ENCODE measurements at places on chromosomes 7 and 10.

GRCh38 chr7:94170836-94171235, 166.7 kb upstream of the BET1 start:
- DNase-seq: no peak

GRCh38 chr7:40709062-40709964, 574.5 kb downstream of the SUGCT start:
- no peak for DNase-seq

GRCh38 chr7:149854611-149855360, 16.6 kb downstream of the ZNF862 start:
- peak; percentile 50 for DNase-seq

DNA sequence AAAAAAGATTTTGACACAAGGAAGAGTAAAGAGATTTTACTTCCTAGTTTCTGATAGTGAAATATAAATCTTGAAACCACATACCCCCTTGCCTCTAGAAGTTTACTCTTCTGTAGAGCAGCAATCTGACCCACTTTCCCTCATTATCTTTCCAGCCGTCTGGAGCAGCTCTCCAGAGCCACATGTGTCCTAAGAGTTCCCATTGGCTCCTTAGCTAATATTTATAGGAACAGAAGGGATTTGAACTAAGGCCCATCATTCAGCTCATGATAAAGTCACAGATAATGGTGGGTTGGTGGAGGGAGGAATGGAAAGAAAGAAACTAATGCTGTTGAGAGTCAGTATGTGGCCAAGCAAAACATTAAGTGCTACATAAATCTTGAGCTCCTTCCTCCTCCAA, 121.8 kb downstream of the INHBA start:
- DNase-seq: peak; percentile 22

- no peak for DNase-seq
Observed at GRCh38 chr7:30647589-30648364, 34.5 kb downstream of the CRHR2 start.

DNA sequence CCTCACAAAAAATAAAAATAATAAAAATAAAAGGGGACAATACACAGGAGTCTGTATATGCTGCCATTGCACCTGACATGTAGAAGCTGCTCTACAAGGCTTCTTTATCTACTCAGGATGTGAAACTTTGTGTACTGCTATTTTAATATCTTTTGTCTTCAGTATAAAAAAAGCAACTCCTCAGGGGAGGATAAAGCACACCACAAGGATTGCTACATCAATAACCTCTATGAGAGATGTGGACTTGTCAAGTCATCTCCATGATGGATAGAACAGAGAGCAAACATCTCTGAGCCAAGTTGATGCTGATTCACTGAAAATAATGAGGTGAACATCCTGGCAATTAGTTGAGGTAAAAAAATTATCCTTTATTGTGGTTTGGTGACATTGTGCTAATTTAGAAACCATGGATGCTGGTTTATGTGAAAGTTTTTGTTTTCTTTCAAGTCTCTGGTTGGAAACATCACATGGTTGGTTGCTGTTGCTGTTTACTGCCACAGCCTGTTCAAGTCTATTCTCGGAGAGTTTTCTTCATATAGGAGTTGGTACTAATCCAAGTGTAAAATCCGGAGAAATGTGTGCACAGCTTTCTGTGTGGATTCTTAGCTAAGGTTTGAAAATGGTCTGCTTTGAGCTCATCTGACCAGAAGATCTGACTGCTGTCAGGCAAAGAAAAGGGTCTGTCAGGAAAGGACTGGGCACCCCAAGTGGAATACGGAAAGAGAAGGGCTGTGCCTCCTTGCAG, 1.5 kb upstream of the HECW1 start:
- DNase-seq: peak; percentile 61

DNA sequence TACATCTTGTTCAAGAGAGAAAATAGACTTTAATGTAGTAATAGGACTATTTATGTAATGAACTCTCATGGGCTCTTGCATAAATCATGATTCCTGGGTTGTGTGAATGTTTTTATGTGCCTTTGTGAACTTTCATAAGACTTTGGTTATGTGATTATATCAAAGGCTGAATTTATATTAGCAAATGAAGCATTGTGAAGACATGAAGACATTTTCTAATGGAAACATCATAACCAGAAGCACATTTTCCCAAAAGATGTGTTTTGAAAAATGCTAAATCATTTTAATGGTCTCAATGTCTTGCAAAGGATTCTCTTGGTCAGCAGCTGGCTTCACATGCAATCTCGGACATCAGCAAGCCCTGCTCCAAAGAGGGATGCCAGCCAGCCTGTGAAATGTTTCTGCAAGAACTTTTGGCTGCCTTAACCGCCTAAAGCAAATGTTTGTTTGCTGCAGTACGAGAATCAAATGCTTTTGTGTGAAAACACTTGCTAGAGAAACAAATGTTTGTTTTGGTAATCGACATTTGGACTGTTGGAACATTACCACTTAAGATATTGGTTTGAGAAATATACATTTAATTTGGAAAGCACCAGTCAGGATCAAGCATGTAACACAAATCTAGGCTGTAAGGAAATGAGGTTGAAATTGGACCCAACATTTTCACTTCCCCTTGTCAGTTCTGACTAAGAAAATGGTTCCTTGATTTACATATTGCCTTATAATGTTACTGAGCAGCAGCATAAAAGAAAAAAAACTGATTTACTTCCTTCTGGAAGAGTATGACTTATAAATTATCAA, 102.1 kb downstream of the RTKN2 start:
- DNase-seq: peak; percentile 80

- no peak for DNase-seq
Observed at GRCh38 chr10:110147961-110148360, 59.4 kb upstream of the MXI1 start.

- no peak for DNase-seq
Observed at GRCh38 chr7:738723-739454, 11.8 kb upstream of the PRKAR1B start.

DNA sequence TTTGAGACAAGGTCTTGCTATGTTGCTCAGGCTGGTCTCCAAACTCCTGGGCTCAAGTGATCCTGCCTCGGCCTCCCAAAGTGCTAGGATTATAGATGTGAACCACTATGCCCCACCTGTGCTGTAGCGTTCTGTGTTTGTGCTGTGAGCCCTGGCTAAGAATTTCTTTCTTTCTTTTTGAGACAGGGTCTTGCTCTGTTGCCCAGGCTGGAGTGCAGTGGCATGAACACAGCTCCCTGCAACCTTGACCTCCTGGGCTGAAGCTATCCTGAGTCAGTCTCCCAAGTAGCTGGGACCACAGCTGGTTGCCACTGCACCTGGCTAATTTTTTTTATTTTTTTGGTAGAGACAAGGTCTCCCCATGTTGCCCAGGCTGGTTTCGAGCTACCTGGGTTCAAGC, 11.4 kb downstream of the TSPAN13 start:
- no peak for DNase-seq

DNA sequence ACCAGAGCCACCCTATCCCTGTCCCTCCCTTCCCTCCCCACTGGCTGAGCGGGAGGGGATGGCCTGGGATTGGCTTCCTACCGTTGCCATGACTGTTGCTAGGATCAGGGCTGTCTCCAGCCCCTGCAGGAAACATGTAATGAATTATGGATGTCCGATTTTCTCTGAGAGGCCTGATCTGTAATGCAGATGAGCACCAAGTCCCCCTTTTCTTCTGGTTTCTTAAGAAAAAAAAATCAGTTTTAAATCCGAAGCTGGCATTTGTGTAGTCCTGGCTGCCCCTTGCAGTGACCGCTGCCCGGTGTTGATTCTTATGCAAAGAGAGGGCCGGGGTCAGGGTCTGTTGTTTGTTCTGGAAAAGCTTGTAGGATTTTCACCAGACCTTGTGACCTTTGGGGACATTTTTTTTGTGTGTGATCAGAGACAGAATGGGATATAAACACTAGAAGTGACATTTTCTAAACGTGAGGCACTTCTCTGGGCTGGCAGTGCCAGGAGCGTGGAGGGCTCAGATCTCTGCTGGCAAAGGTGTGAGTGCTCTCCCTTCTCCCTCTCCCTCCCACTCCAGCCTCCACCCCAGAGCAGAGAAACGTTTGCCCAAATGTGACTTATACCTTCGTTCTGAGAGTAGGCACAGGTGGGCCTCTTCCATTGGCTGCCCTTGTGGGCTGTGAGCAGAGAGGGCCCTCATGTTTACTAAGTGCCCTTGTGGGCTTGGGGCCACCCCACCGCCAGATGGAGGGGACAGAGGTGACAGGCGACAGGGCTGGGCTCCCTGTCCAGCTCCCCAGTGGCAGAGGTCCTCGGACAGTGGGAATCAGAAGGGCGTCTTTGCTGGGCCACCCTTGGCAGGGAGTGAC, 127.5 kb downstream of the DNAJB6 start:
- no peak for DNase-seq

GRCh38 chr7:26143298-26144048, 8.5 kb upstream of the NFE2L3 start:
- DNase-seq: no peak

GRCh38 chr7:23105086-23105643, 420 bp upstream of the KLHL7 start:
- DNase-seq: no peak

DNA sequence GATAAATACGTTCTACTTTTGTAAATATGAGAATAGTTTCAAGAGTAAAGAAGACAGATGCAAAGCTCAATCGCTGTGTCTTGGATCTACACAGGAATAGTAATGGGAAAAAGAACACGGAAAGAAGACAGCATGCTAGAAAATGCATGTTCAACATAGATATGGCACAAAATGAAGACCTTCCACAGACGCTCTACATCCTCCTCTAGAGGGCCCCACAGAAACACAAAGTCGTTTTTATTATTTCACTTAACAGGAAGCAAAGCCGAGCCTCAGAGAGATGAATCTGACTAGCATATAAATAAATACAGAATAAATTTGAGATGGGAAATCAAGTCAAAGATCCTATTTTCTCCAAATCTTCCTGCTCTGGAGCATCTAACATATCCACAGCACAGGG, 292.6 kb downstream of the PARD3 start:
- DNase-seq: no peak

GRCh38 chr10:3559011-3559410, 226.0 kb downstream of the KLF6 start:
- no peak for DNase-seq
